ENCODE measurements at places on chromosomes 13 and 19.

GRCh38 chr13:48184260-48184659 lies 48.7 kb upstream of the ITM2B start:
- DNase-seq, result no peak

DNA sequence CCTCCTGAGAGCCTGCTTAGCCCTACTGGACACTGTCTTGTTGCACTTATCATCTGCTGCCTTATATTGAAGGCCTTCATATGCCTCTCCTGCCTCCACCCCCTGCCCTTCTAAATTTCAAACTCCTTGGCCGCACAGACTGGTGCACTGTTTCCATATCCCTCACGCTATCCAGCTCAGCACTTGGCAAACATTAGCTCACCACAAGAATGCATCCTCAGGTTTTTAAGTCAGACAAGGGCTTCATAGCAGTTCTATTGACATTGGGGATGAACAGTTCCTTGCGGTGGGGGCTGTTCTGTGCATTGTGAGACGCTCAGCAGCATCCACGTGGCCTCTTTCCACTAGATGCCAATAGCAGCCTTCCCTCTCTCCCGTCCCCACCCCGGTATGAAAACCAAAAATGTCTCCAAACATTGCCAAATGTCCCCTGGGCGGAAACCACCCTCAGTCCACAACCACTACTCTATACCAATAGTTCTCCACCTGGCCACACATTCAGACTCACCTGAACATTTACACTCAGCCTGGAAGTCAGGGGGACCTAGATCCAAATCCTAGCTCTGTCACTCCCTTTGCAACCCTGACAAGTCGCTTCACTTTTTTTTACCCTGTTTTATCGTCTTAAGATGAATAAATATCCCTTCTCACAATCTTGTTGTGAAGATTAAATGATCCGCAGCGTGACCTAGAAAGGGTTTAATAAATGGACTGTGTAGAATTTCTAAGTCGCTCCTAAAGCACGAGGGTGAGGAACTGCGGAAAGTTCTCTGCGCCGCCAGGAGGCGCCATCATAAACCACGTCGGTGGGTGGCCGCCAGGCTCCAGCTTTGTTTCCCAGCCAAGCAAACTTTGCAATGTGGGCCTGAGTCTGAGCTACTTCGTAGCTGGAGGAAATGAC lies 3.6 kb upstream of the CEACAM3 start:
- peak; percentile 11 for DNase-seq

GRCh38 chr13:32125751-32126150 lies 94.2 kb downstream of the FRY start:
- DNase-seq, result peak; percentile 49

GRCh38 chr19:49772850-49773432 lies 6.1 kb downstream of the AP2A1 start:
- DNase-seq, result no peak

GRCh38 chr13:37632294-37632693 lies 33.7 kb upstream of the POSTN start:
- no peak for DNase-seq

GRCh38 chr19:18007044-18007916 lies 690 bp upstream of the ARRDC2 start:
- DNase-seq, result peak; percentile 41

DNA sequence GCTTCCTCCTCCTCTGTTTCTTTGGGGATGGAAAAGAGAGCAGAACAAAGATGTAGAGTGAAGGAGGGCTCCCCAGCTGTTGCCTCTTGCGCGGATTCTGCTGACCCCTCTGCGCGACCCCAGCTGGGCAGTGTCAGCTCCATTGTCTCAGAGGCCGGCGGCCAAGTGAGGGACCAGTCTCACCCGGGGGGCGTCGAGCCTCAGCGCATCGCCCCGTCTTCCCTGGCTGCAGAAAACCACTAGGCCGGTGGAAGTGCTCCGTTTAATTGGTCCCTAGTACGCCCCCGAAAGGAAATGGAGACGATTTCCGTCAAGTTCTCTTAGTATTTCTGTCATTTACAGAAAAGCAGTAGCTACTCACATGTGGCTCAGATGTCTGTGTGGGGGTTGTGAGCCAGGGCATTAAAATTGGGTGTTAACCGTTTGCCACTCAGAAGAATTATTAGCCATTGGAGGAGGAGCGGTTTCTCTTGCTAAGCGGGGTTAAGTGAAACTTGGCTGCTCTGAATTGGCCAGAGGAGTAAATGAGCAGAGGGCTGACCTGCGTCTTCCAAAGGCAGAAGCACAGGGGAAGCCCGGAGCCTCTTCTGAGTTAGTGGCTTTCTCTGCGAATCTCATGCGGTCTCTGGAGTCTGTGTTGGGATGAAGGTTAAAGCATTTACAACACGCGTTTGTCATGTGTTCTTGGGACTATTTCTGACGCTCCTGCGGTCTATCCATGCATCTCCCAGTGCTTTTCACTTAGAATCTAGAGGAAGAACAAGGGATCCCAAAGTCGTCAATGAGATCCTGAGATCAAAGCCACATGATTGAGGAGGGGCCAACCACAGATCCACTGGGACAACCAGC lies 132.8 kb upstream of the MYO16 start:
- DNase-seq, result no peak

- no peak for DNase-seq
Observed at GRCh38 chr13:113724780-113725315, 34.2 kb upstream of the TMEM255B start.

DNA sequence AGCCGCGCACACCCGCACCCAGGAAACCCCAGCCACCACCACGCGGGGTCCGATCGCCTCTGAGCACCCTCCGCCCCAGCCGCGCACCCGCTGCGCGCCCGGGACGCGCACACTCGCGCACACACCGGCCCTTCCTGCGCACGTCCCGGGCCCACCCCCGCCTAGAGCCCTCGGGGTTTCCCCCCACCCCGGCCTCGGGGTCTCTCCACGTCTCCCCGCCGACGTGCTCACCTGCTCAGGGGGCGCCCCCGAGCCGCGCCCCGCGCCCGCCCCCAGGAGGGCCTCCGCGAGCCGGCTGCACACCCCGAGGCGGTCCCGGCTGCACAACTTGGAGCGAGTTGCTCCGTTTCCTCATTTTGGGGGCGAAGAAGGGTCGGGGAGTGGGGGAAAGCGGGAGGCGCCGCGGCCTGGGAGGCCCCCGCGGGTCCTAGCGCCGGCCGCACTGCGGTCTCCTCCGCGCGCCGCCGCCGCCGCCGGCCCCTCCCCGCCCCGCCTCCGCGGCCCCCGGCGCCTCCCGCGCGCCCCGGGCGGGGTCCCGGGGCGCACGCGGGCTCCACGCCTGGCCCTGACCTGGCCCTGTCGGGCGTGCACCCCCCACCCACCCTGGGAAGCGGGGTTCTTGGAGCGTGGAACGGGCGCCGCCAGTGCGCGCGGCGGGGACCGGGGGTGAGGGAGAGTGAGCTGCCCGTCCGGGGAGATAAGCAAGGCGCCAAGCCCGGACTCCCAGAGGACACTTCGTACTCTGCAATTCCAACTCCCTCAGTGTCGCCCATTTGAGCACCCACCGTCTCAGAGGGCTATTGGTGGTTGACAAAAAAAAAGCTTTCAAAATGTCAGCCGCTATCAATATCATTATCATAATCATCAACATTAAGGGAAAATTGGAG lies at the start of gene MATK:
Gene MATK (minus strand): TSS at position 444 of the 887 bp plus-strand sequence. CDS start 1,246 bp downstream, outside the sequence.
- DNase-seq, result no peak

GRCh38 chr19:27793128-27793643 lies 1419.8 kb downstream of the UQCRFS1 start:
- DNase-seq, result peak; percentile 44

- DNase-seq, result no peak
Observed at GRCh38 chr19:17543986-17544385, 11.5 kb upstream of the COLGALT1 start.

DNA sequence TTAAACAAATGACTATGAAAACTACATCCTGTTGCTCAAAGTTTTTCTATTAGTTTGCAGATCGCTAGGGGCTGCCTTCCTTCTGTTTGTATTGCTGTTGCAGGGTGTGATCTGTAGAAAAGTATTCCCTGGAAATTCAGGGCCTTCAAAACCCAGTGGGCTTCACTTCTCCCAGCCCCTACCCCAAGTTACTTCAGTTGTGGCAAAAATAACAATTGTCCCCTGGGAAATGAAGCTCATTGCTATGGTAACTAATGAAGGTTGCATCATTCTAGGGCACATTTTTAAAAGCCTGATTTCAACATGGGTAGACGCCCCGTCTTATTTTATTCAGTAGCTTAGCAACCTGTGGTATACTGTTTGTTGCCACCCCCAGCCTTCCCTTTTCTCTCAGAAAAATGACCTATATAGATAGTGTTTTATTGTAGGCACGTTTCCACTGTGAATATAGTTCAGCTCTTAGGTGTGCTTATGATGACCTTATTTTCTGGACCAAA lies 60.9 kb downstream of the WDFY2 start:
- DNase-seq, result peak; percentile 51

GRCh38 chr13:28576067-28576466 lies 81.1 kb upstream of the FLT1 start:
- DNase-seq, result no peak

- no peak for DNase-seq
Observed at GRCh38 chr13:43159026-43159461, 135.7 kb downstream of the DNAJC15 start.

DNA sequence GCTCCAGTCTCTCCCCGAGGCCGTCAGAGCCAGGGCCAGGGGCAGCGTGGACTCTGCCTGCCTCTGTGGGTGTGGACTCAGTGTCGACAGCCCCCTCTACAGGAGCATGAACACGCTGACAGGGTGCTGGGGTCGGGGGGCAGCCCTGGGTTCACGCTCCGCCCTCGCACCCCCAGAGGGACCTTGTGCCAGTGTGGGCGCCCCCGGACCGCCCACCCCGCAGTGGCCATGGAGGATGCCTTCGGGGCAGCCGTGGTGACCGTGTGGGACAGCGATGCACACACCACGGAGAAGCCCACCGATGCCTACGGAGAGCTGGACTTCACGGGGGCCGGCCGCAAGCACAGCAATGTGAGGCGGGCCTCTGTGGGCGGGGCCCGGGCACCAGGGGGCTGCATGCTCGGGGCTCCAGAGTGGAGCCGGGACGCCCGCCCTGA lies 8.3 kb downstream of the TRPM4 start:
- no peak for DNase-seq

DNA sequence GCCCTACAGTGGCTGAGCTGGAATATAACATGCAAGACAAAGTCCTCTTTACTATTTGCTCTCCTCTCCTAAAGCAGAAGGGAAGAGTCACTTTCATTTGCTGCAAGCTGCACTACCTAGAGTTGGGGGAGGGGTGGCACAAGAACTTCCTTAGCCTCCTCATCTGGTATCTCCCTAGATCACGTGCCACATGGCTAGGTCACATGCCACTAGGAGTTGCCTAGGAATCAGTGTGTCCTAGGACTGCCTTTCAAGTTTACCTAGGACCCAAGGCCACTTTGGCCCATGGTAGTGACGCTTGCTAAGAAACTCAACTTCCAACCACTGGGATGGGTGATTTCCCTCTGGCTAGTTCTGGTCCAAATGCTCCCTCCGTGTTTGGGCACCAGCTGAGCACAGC lies 625.2 kb downstream of the DIAPH3 start:
- no peak for DNase-seq

DNA sequence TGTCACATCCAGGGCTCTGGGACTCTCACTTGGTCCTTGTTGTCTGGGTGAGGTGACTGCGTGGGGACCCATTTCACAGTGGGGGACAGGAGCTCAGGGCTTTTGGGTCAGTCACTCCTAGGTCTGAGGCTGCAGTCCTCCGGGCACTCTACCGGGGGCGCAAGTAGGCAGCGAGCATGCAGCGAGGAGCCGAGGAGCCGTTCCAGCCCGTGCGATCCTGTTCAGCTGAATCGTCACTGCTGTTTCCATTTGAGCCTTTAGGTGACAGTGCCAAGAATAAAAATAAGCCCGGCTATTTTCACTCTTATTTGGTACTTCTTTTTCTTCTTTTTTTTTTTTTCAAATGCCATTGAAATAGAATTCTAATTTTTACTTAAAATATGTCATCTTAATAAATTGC lies 126.5 kb downstream of the ZNF536 start:
- no peak for DNase-seq

DNA sequence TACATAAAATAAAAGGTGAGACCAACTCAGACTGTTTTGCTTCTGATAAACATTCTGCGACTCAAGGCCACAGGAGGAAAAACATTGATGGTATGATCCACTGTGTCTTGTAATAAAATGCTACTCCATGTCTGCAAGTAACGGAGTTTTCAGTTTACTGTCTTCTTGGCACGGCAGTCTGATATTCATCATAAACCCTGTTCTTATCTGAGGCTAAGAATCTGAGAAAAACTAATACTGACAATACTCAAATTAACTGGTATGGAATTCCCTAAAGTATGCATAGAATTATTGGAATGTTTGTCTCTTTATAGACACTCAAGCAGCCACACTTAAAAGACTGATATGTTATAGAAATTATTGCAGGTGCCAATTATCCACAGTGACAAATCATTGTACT lies 125.5 kb downstream of the TBC1D4 start:
- no peak for DNase-seq

DNA sequence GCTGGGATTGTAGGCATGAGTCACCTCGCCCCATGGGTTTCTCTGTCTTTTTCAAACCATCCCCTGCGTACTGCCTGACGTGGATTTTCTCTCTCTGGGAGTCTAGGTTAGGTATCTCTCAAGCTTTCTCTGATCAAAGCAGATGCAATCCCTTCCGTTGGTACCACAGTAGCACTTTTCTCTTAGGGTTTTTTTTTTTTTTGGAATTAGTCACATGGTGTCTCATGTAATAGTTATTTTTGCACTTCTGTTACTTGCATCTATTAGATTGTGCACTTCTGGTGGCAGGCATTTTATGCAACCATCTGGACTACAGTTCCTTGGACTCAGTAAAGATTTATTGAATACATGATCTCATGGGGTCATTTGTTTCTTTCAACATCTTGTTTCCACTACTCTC lies 72.1 kb downstream of the GPC6 start:
- DNase-seq, result peak; percentile 46

- no peak for DNase-seq
Observed at GRCh38 chr13:97354808-97355207, 79.2 kb upstream of the RAP2A start.

- no peak for DNase-seq
Observed at GRCh38 chr13:58655086-58655485, 1023.5 kb downstream of the PCDH17 start.

- DNase-seq, result no peak
Observed at GRCh38 chr19:4524808-4525562, 6.7 kb upstream of the PLIN4 start.

GRCh38 chr19:37991176-37991835 lies 84.3 kb downstream of the SIPA1L3 start:
- DNase-seq, result no peak

GRCh38 chr13:100511466-100511865 lies 77.1 kb downstream of the GGACT start:
- no peak for DNase-seq

DNA sequence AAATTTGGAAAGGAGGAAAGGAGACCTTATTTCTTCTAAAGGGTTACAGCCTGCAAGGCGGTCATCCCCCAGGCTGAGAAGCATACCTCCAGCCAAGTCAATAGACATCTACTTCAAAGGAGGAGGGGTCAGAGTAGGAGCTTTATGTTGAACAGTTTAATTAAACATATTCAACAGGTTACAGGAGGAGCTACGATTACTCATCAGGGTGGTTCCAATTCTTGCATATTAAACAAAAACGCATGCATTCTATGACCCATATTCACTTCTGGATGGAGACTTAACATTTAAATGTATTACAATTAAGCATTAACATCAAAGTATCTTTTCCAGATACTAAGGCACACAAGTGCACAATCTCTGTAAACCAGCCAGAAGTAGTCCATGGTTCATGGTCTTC lies 1955.0 kb downstream of the PCDH9 start:
- no peak for DNase-seq

All from GM04504 (cell line).